ENCODE measurements at places on chromosomes 16 and 17.

DNA sequence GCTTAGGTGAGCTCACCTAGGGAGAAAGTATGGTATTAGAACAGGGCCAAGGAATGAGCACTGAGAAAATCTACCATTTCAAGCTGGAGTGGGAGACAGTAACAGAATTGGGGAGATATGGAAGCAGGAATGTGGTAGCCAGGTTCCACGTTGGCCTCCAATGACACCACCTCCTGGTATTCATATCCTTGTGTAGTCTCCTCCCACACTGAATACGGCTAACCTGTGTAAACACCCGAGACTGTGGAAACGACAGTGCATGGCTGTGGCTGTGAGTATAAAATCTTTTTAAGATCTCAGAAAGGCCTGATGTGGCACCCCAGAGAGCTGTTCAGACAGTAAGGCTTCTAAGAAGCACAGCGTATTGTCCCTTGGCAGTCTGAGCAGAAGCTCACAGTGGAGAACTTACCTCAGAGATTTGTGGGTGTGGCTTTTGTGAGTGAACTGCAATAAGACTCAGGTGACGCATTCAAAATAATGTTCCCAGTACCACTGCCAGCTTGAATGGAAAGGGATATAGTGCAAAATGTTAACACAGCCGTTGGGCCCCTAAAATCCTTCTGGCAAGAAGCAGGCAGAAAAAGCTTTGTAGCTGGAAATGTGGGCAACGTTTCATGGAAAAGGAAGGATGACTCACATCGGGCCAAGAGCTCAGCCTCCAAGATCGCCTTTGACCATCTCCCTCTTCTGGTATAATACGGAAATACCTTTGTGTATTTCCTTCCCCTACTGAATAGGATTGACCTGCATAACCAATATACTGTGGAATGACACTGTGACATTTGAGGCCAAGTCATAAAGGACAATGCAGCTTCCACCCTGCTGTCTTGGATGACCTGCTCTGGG is 14.4 kb downstream of the SDR42E1 start:
- no peak for DNase-seq

GRCh38 chr17:16991349-16992009 is 19.6 kb upstream of the TNFRSF13B start:
- DNase-seq = no peak

GRCh38 chr16:8204096-8204495 is 386.2 kb downstream of the TMEM114 start:
- no peak for DNase-seq

DNA sequence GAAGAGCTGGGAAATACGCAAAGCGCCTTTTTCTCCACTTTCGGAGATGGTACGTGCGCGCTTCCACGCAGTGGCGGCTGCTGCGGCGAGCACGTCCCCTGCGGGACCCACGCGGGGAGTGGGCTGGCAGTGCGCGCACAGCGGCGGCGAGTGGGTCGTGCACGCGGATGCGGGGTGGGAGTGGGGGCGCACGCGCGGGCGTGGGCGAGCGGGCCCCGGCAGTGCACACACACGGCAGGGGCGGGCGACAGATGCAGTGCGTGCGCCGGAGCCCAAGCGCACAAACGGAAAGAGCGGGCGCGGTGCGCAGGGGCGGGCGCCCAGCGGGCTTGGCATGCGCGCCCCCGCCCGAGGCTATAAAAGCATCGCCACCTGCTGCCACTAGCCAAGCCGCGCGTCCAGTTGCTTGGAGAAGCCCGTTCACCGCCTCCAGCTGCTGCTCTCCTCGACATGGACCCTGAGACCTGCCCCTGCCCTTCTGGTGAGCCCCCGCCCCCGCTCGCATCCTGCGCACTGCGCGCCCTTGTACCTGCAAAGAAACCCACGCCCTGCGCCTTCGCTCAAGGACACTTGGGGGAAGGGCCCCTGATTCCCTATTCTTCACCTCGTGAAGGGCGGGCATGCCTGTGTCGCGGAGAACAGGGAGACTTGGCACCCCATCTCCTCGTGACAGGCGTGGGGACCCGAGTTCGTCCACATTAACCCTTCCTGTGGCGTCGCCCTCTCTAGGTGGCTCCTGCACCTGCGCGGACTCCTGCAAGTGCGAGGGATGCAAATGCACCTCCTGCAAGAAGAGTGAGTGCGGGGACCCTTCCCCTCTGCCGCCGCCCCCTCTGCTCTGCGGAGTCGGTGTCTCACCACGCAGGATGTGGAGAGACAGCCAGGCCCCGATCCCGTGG is at the start of gene MT3:
MT3 (plus strand) TSS at position 388 of the 899 bp plus-strand sequence; CDS start at position 451, 63 bp downstream.
- DNase-seq = no peak

DNA sequence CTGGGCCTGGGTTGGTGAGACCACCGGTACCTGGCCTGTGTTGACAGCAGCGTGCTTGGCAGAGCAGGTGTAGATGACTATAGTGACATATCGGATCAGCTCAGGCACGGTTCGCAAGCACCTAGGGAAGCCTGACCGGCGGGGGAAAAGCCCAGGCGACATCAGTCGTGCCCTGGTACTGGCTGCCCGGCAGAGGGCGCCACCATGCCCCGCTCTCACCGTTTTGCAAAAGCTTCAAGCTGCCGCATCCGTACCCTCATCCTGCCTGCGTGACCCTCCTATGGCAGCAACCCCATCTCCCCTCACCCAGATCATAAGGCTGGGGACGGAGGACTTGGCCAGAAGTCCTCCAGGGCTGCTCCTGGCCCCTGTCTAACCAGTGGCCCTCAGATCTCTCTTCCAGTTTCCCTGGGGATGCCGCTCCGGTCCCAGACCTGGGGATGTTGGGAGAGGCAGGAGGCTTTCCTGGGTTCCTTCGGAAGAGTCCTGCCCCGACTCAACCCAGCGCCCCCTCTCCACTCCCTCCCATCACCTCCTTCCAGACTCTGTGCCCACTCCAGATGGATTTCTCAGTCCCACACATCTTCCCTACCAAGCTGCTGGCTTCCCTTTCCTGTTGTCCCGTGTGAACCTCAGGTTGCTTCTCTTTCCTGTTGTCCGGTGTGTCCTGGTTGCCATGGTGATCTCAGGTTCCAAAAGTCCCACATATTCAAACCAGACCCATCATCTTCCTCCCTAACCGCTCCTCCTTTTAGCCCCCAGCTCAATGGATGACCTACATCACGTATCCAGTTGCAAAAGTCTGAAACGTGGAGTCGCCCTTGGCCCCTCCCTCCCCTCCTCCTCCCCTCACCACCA is 13.7 kb downstream of the ALOX12B start:
- peak; percentile 68 for DNase-seq

DNA sequence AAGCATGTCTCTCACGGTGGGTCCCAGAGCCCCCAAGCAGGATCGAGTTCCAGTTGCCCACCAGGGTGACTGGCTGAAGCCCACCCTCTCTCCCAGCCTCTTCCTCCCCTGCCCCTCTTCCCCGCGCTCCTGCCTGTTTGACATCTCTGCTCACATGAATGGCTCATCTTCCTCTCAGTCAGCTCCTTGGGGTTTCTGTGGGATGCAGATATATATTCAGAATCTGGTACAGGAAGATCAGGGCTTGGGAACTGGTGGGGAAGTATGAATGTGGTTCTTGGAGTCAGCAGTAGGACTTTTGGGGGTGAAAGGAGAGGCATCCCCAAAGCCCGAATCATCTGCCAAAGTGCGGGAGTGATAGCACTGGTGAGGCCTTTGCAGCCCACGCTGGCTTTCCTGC is 158.9 kb upstream of the CIBAR2 start:
- no peak for DNase-seq

- no peak for DNase-seq
Measured at GRCh38 chr17:81396722-81397313, 1.6 kb downstream of the BAHCC1 start.

GRCh38 chr17:13054666-13055065 is 36.8 kb upstream of the ELAC2 start:
- no peak for DNase-seq

DNA sequence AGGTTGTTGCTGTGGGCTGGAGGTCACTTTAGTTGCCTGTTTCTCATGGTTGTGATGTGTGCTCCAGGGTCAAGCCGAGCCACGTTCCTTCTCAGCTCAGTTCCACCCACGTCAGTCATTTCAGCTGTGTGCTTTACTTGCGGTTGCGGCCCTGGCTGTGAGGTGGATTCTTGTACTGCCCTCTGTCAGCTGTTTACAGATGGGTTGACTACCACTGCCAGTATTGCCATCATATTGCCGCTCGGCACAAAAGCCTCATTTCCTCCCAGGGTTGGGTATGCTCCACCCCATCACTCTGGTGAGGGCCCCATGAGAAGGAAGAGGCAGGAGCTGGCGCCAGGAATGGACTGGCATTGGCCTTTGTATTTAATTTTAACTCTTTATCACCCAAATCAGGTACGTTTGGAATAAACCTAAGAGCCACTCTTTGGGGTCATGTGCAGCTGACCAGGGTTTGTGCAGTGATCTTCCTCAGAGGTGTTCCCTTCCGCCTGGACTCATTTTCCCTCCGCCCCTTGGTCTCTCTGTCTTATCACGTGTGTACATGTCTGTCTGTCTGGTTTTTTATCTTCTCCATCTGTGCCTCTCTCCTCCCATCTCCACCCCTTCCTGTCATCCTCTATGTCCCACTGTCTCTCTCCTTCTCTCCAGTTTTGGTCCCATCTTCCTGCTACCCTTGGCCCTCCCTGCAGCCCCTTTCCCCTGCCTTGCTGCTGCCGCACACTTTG is 25.0 kb downstream of the METTL22 start:
- no peak for DNase-seq

GRCh38 chr16:69934044-69934443 is 17.1 kb upstream of the CLEC18A start:
- no peak for DNase-seq

DNA sequence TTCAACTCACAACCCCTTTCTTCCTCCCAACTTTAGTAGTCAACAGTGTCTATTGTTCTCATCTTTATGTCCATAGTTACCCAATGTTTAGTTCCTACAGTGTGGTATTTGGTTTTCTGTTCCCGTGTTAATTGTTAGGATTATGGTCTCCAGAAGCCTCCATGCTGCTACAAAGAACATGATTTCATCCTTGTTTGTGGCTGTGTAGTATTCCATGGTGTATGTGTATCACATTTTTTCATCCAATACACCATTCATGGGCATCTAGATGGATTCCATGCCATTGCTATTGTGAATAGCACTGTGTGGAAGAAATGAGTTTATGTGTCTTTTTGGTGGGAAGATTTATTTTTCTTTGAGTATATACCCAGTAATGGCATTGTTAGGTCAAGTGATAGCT is 420.3 kb downstream of the XYLT1 start:
- no peak for DNase-seq

- DNase-seq = no peak
Measured at GRCh38 chr17:55420776-55421178, 858 bp downstream of the MMD start.
